ENCODE measurements at places on chromosomes 5 and 9.

GRCh38 chr5:162824360-162824759, 613.0 kb upstream of the CCNG1 start:
- DNase-seq = no peak
- H3K27me3 ChIP-seq = no peaks in the 10 kb centered on the region
- H3K4me3 ChIP-seq = no peak overlapping the region
- no peaks in the 10 kb centered on the region for H3K4me1 ChIP-seq

DNA sequence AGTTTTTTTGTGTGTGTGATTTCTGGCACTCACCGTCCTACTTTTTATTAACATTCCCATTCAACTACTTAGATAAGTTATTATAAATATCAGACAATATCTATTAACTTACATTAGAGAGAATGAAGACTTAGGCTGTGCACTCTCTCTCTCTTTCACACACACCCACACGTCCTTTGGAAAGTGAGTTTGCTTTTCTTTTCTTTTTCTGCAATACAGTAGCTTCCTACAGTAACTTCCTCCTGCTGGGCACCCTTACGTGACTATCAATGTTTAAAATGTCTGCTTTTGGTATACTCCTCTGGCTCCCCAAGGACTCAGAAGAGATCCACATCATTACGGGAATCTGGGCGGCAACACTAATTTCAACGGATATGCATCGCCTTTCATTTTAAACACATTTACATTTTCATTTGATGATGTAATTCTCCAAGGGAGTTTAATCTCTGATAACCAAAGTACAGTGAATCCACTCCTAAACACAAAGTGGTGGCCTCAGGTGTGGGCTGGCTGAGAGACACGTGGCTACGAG, 179.5 kb downstream of the MAPKAP1 start:
- no peak overlapping the region for H3K4me3 ChIP-seq
- peaks cover 5% of the 10 kb centered on the region for H3K4me1 ChIP-seq
- no peak for DNase-seq
- no peak overlapping the region for H3K27ac ChIP-seq
- no peaks in the 10 kb centered on the region for H3K27me3 ChIP-seq

DNA sequence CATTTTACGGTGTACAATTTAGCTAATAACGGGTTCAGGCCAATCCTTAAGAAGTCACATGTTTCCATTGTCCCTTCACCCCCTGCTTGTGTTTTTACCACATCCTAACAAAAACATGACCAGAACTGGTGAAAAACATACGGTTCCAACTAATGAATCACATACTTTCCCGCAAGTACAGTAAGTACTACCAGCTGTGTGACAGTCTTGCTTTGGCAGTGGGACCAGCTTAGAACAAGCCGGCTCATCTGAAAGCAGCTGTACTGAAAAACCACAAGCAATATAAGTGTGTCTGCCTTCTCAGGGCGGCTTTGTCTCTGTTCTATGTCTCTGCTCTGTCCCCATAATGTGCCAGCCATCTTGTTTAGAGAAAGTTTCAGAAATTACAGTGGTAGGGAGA, 242.5 kb downstream of the BNC2 start:
- H3K36me3 ChIP-seq = no peaks in the 10 kb centered on the region
- peaks cover 17% of the 10 kb centered on the region for H3K4me1 ChIP-seq
- peaks cover 2% of the 10 kb centered on the region for H3K27me3 ChIP-seq

DNA sequence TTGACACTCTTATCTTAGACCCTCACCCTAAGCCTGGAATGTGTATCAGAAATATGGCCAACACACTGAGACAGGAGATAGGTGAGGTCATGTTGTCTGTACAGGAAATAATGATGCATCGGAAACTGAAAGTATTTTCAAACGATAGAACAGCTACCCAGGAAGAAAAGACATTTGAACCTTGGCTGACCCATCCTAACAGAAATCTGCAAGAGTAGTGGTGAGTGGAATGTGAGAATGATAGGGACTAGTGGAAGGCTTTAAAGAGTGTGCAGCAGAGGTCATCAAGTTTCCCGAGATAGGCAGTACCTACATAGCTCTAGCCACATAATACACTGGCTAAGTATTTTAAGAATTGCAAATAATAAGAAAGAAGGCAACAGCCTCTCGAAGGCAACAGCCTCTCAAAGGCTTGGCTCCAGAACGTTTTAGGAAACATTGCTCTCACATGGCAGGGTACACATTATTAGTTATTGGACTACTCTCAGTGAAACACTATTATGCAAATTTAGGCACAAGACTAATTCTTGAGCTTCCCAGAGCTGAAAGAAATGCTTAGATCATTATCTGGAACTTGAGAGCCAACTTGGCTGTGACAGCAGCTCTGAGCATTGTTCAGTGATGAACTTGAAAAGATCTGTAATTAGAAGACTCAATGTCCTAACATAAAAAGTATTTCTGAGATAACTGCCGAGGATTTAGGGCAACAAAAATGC, 133.1 kb upstream of the FBXL7 start:
- no peaks in the 10 kb centered on the region for H3K4me1 ChIP-seq
- H3K27ac ChIP-seq = no peak overlapping the region
- no peak overlapping the region for H3K4me3 ChIP-seq
- H3K36me3 ChIP-seq = no peaks in the 10 kb centered on the region
- no peak for DNase-seq
- H3K27me3 ChIP-seq = no peaks in the 10 kb centered on the region

GRCh38 chr5:139263536-139263935, 30.0 kb upstream of the MATR3 start:
- DNase-seq = no peak
- H3K27ac ChIP-seq = no peak overlapping the region
- no peak overlapping the region for H3K4me3 ChIP-seq
- peaks cover 4% of the 10 kb centered on the region for H3K4me1 ChIP-seq
- H3K36me3 ChIP-seq = no peaks in the 10 kb centered on the region

GRCh38 chr5:32536246-32536645, 49.1 kb upstream of the SUB1 start:
- H3K4me1 ChIP-seq = no peaks in the 10 kb centered on the region
- H3K36me3 ChIP-seq = no peaks in the 10 kb centered on the region
- H3K27ac ChIP-seq = no peak overlapping the region
- no peaks in the 10 kb centered on the region for H3K27me3 ChIP-seq
- no peak overlapping the region for H3K4me3 ChIP-seq

DNA sequence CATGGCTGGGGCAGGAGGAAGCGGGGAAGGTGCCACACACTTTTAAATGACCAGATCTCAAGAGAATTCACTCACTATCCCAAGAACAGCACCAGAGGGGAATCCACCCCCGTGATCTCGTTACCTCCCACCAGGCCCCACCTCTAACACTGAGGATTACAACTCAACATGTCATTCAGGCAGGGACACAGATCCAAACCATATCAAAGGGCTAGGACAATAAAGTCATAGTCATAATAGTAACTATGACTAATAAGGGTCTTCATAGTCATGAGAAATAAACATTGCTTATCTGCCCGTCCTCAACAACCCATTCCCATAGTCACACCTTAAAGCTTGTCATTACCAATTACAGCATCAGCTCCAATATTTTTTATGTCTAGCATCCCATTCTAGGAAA, 65.3 kb upstream of the SMC2 start:
- no peaks in the 10 kb centered on the region for H3K27me3 ChIP-seq
- DNase-seq = no peak
- H3K27ac ChIP-seq = no peak overlapping the region

- peaks cover 2% of the 10 kb centered on the region for H3K36me3 ChIP-seq
- DNase-seq = no peak
- H3K27ac ChIP-seq = no peak overlapping the region
- H3K27me3 ChIP-seq = no peaks in the 10 kb centered on the region
These were observed 41.2 kb upstream of the SNAPC3 start for GRCh38 chr9:15381491-15381890.

- no peak for DNase-seq
- no peak overlapping the region for H3K4me3 ChIP-seq
- peaks cover 10% of the 10 kb centered on the region for H3K27me3 ChIP-seq
- no peaks in the 10 kb centered on the region for H3K36me3 ChIP-seq
These were observed 56.7 kb upstream of the MAMDC2 start for GRCh38 chr9:69986970-69987369.

GRCh38 chr5:31563216-31563615, 31.1 kb downstream of the C5orf22 start:
- no peak overlapping the region for H3K27ac ChIP-seq
- peaks cover 3% of the 10 kb centered on the region for H3K27me3 ChIP-seq
- H3K4me1 ChIP-seq = no peaks in the 10 kb centered on the region
- H3K4me3 ChIP-seq = no peak overlapping the region
- peaks cover 5% of the 10 kb centered on the region for H3K36me3 ChIP-seq
- no peak for DNase-seq

GRCh38 chr5:136032564-136032963, 3.8 kb downstream of the TGFBI start:
- H3K36me3 ChIP-seq = no peaks in the 10 kb centered on the region
- H3K4me3 ChIP-seq = no peak overlapping the region
- peaks cover 70% of the 10 kb centered on the region for H3K27me3 ChIP-seq
- peaks cover 2% of the 10 kb centered on the region for H3K4me1 ChIP-seq
- no peak for DNase-seq

- peaks cover 19% of the 10 kb centered on the region for H3K27me3 ChIP-seq
- H3K36me3 ChIP-seq = no peaks in the 10 kb centered on the region
These were observed 365.1 kb upstream of the RIOK2 start for GRCh38 chr5:97547999-97548738.

DNA sequence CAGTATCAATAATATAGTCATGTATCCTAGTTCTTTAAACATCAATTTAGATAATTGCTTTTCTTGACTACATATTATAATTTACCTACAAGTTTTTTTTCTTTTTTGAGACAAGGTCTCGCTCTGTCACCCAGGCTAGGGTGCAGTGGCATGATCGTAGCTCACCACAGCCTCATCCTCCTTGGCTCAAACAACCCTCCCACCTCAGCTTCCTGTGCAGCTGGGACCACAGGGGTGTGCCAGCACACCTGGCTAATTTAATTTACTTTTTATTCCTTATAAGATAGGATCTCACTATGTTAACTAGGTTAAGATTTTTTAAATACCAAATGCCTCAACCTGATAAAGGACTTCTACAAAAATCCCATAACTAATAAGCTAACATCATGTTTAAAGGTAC, 21.1 kb downstream of the UIMC1 start:
- H3K4me1 ChIP-seq = no peaks in the 10 kb centered on the region
- H3K27ac ChIP-seq = no peak overlapping the region
- no peak for DNase-seq
- peaks cover 36% of the 10 kb centered on the region for H3K36me3 ChIP-seq

DNA sequence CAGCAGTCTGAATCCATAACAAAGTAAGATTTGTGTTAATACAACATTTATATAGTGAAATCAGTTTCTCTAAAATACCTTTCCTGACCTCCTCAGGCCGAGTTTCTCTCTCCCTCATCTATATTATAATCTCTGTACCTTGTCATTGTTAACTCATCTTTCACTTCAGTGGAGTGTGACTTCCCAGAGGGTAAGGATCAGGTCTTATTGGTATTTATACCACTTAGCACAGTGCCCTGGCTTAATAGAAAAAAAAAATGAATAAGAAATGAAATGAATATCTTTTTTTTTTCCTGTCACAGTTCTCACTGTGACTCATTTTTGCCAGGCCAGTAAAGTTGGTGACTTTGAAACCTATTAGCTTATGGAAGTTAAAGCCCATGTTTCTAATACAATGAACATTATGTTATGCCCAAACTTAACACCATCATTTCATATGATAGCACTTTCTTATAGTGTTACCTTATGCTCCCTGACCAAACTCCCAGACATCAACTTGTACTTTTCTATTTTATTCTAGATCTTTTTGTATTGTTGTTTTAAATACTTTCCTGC, 90.1 kb downstream of the NR3C1 start:
- no peak overlapping the region for H3K27ac ChIP-seq
- no peak for DNase-seq
- peaks cover 8% of the 10 kb centered on the region for H3K4me1 ChIP-seq
- H3K36me3 ChIP-seq = no peaks in the 10 kb centered on the region
- no peak overlapping the region for H3K4me3 ChIP-seq

DNA sequence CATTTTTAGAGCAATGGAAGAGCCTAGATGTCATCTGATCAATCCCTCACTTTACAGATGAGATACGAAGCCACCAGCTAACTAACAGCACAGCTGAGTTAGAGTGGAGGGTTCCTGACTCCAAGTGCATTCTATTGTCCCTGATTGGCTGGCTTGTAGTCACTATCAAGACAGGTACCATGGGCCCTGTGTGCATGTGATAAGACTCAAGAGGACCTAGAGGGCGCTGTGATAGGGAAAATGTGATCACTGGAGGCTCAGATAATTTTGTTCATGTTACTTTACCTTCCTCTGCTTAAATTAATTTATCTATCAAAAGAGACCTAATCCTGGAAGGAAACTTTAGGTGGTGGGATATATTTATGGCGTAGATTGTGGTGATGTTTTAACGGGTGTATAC, 19.5 kb upstream of the SNAPC3 start:
- no peak overlapping the region for H3K4me3 ChIP-seq
- no peak overlapping the region for H3K27ac ChIP-seq
- H3K36me3 ChIP-seq = no peaks in the 10 kb centered on the region
- DNase-seq = no peak
- H3K4me1 ChIP-seq = no peaks in the 10 kb centered on the region

DNA sequence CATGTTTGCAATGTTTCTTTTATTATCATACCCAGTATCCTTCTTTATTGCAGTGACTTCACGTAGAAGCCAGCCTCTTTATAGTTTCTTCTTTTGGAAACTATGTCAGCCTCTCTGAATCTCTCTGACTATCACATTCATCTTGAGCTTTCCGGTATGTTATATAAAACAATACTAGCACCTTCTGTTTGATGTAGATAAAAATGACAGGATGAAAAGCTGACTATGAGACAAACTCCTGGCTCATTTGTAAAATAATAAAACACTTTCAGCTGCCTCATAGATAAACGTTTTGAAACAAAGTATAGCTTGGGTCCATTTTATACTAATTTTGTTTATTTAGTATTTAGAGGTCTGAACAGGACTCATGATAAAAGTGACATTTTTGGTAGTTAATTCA, 1145.4 kb upstream of the NUDT12 start:
- no peak overlapping the region for H3K27ac ChIP-seq
- H3K27me3 ChIP-seq = no peaks in the 10 kb centered on the region
- no peaks in the 10 kb centered on the region for H3K4me1 ChIP-seq
- no peak overlapping the region for H3K4me3 ChIP-seq
- H3K36me3 ChIP-seq = no peaks in the 10 kb centered on the region
- no peak for DNase-seq

- peaks cover 7% of the 10 kb centered on the region for H3K36me3 ChIP-seq
- H3K4me3 ChIP-seq = no peak overlapping the region
- peaks cover 36% of the 10 kb centered on the region for H3K27me3 ChIP-seq
- H3K27ac ChIP-seq = no peak overlapping the region
These were observed 6.3 kb downstream of the TESK1 start for GRCh38 chr9:35611230-35611797.

GRCh38 chr9:129326061-129327005, 148.3 kb upstream of the IER5L start:
- no peaks in the 10 kb centered on the region for H3K27me3 ChIP-seq
- H3K4me3 ChIP-seq = no peak overlapping the region
- peaks cover 20% of the 10 kb centered on the region for H3K4me1 ChIP-seq

GRCh38 chr9:74846766-74847165, 41.0 kb downstream of the TRPM6 start:
- no peaks in the 10 kb centered on the region for H3K36me3 ChIP-seq
- no peak for DNase-seq
- no peak overlapping the region for H3K27ac ChIP-seq
- peaks cover 2% of the 10 kb centered on the region for H3K4me1 ChIP-seq
